ENCODE measurements at places on chromosomes 11 and 22. TPM values are rescaled to one million over a fixed set of nuclear protein-coding genes. Genes with fewer than 3 reads are reported as not detected.

Gene MS4A12
- not detected for total RNA-seq

Gene OR10D3
- total RNA-seq, result 0.25 TPM

- no peaks in the 10 kb centered on the region for H3K36me3 ChIP-seq
- no peaks in the 10 kb centered on the region for H3K4me1 ChIP-seq
- H3K27me3 ChIP-seq, result peaks cover 11% of the 10 kb centered on the region
- no peak overlapping the region for H3K27ac ChIP-seq
- no peak for DNase-seq
- H3K4me3 ChIP-seq, result no peak overlapping the region
Measured at GRCh38 chr22:22993184-22993583, 77.1 kb upstream of the GNAZ start.

DNA sequence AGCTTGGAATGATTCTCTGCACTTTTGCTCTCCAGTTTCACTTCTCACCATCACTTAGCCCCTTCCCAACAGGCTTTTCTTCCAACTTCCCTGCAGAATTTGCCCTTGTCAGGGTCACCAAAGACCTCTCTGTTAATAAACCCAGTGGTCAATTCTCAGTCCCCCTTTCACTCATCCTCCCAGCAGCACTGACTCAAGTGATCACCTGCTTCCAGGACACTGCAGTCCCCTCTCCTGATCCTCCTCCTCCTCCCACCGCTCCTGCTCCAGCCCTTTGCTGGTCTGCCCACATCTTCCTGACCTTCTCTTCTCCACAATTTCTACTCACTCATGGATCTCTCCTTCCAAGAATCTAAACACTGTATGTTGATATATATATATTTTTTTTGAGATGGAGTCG lies 57.9 kb downstream of the SHISAL1 start:
- no peaks in the 10 kb centered on the region for H3K36me3 ChIP-seq
- no peak overlapping the region for H3K27ac ChIP-seq
- H3K4me1 ChIP-seq, result no peaks in the 10 kb centered on the region
- no peak overlapping the region for H3K4me3 ChIP-seq

- peaks cover 11% of the 10 kb centered on the region for H3K36me3 ChIP-seq
- peaks cover 20% of the 10 kb centered on the region for H3K27me3 ChIP-seq
- H3K27ac ChIP-seq, result no peak overlapping the region
- DNase-seq, result no peak
Measured at GRCh38 chr22:38077096-38077495, 6.9 kb downstream of the SLC16A8 start.
